ENCODE measurements at places on chromosomes 11 and 22.
A peak's percentile ranks its signal among the peaks of the same experiment; 100 is the strongest.

DNA sequence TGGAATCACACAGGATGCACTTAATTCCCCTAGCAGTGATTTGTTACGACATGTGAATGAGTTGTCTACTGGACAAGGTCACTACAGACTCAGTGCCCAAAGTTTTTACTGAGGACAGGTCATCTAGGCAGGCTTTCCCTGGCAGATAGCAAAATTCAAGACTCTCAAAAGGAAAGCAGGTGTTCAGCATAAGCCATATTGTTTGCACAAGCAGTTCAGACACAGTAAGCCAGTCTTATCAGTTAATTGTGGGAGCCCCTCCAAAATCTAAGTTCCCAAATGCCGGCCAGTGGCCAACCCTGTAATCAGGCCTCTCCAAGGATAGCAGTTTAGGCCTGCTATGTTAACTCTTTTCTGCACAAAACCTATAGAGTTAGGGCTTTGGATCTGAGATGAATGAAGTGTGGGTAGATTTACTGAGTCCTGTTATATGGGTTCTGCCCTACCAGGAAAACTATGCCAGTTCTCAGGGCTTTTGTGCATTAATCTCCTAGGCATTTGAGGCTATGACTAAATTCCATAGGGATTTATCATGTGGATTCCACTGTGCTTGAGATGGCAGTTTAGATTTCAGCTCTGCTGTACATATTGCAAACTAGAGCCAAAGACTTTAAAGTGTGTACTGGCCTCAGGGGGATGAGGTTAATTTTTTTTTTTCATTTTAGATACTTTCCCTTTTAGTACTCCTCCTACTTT is 4.8 kb upstream of the ARHGEF12 start:
- DNase-seq, result no peak

GRCh38 chr11:47383071-47383470 is 4.7 kb upstream of the SPI1 start:
- no peak for DNase-seq

- DNase-seq, result no peak
Measured at GRCh38 chr11:11981840-11982239, 26.6 kb downstream of the DKK3 start.

DNA sequence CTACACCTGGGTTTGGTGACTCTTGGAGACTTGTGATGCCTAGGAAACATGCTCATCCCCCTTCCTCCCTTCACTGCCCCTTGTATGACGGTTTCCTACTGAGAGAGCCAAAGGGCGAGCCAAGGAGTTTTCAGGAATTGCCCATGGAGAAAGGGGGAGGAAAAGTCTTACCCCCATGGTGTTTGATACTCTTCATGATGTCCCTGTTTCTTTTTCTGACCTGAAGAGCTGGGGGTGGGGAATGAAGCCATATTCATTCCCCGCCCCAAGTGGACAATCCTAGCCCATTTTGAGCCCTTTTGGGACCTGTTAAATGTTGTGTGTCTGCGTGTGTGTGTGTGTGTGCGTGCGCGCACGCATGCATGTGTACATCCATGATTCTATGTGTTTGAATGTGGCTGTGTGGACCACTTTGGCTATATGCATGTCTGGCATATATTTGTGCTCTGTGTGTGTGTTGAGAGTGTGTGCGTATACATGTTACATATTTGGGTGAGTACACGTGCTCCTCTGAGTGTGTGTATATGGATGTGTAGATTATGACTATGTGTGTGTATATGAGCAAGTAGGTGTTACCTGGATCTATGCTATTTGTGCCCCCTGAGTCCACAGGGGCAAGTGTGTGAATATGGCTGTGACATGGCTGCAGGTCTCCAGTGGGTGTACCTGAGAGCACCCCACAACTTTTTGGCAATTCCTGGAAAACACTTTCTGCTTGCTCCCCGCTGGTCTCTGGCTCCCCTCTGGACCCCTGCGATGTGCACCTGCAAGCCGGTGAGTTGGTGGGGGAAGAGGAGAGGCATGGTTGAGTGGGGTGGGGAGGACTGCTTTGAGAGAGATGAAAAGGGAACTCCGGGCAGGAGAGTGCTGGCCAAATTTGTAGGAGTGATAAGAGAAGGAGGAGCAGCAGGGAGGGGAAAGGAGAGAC is 24.6 kb downstream of the OTOG start:
- no peak for DNase-seq

- no peak for DNase-seq
Measured at GRCh38 chr22:19799322-19800190, 39.0 kb downstream of the TBX1 start.

DNA sequence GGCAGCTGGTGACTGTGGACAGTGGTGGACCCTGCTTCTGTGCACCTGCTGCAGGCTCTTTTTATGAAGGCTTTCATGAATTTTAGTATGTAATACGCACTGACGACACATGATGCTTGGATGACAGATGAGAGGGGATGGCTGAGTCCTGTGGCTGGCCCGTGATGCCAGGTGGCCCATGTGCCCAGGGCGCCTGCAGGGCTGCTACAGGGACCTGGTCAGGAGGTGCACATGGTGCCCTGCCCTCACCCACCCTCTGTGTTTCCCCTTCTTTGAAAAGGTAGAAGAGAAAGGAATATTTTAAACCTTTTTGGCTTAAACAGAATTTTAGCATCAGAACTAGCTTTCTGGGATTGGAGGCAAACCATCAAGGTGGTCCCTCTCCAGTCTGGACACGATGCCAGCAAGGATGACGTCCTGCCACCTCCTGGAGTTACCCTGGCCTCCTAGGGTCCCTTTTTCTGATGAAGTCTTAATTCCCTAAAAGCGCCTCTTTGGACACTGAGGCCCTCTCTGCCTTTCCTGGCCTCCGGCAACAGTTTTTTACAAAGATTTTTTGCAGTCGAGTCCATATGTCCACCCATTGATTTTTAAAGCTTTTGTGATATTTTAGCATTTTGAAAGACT is 5.4 kb upstream of the RANBP1 start:
- DNase-seq, result no peak

- peak; percentile 85 for DNase-seq
Measured at GRCh38 chr11:727859-728748, 19.2 kb upstream of the TALDO1 start.

- DNase-seq, result no peak
Measured at GRCh38 chr11:101810546-101810945, 104.3 kb upstream of the CEP126 start.

- DNase-seq, result peak; percentile 55
Measured at GRCh38 chr11:12113294-12113693, 2.9 kb downstream of the MICAL2 start.

DNA sequence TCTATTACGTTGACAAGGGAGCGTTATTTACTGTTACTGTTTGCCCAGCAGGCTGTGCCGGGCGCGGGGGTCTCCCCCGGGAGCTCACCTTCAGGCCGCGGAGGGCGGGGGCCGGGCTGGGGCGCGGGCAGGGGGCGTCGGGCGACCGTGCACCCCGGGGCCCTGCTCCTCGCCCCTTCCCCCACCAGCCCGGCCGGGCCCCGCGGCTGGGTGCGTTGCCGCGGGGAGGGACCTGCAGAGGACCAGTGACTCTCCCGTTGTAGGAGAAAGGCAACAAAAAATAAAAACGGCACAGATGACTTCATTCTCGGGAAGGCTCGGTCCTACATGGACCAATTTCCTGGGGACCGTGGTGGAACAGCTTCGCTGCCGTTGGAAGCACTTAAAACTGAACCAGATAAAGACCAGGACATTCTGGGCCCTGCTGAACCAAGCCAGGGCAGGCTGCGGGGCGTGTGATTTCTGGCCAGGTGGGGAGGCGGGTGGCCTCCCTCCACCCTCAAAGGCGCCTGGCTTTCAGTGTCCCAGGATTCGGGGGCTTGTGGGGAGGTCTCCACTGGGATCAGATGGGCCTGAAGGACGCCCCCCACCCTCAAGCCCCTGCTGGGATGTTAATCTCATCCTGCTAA is 57.4 kb downstream of the IGLL1 start:
- no peak for DNase-seq

- DNase-seq, result no peak
Measured at GRCh38 chr11:27650988-27651387, 49.3 kb downstream of the BDNF start.

DNA sequence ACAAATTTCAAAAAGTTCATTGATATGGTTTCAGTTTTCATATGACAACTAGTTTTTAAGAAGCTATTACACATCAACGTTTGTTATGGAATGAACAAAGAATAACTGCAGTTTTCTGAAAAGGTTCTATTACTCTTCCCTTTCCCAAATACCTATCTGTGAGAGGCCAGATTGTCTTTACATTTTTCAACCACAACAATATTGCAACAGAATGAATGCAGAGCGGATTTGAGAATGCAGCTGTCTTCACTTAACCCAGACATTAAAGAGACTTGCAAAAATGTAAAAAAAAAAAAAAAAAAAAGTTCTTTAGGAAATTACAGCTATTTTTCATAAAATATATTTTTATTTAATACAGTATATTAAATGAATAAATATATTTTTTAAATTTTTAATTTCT is 250.8 kb downstream of the DDX10 start:
- DNase-seq, result no peak

DNA sequence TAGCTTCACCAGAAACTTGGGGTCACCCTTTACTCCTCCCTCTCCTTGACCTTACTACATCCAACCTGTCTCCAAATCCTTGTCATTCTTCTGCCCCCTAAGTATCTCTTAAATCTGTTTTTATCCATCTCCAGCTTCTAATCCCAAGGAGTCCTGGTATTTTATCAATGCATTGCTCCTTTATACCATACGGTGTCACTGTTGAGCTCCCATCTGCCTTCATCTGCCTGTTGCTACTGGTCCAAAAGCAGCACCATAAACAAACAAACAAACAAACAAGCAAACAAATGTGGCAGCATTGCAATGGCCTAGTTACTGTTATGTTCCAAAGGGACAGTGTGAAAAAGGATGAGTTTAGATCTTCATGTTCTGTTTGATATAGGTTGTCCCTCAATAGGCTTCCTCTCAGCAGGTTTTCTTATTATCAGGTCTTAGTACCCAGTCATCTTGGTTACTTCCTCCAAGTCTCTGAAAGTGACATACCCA is 34.2 kb downstream of the DNHD1 start:
- peak; percentile 80 for DNase-seq

GRCh38 chr22:40345815-40346184 is 500 bp upstream of the ADSL start:
- peak; percentile 40 for DNase-seq

- no peak for DNase-seq
Measured at GRCh38 chr11:9796266-9796665, 132.4 kb downstream of the SWAP70 start.

GRCh38 chr11:111513240-111513605 is 1.0 kb upstream of the BTG4 start:
- DNase-seq, result no peak

All from hematopoietic multipotent progenitor cell treated with erythropoietin and hydrocortisone succinate and interleukin-3 and kit ligand, for 15 days (in vitro differentiated cells).